ENCODE measurements at places on chromosomes 7 and 10. TPM values are rescaled to one million over a fixed set of nuclear protein-coding genes. Genes with fewer than 3 reads are reported as not detected.

Gene HHEX
- total RNA-seq = 13.1 TPM

Gene CCDC172
- not detected for total RNA-seq

Gene MSMB
- total RNA-seq = not detected

Gene VIM
- 1,796 TPM for total RNA-seq

Gene RHEB
- total RNA-seq = 138 TPM

Gene OR2A1
- total RNA-seq = not detected

Gene ZNF117
- 0.12 TPM for total RNA-seq

Gene GRID2IP
- total RNA-seq = not detected

Gene ASB10
- not detected for total RNA-seq

Gene SEM1
- 318 TPM for total RNA-seq

Gene MARVELD1
- 49.0 TPM for total RNA-seq

Gene PLAC9
- not detected for total RNA-seq

Gene TOMM7
- total RNA-seq = 372 TPM

Gene NME8
- total RNA-seq = not detected

Gene TMED4
- total RNA-seq = 52.8 TPM

Measured in A549 treated with ZK216348 at 1 μM for 4 hours (cell line).